ENCODE measurements at places on chromosomes 6 and 20.

DNA sequence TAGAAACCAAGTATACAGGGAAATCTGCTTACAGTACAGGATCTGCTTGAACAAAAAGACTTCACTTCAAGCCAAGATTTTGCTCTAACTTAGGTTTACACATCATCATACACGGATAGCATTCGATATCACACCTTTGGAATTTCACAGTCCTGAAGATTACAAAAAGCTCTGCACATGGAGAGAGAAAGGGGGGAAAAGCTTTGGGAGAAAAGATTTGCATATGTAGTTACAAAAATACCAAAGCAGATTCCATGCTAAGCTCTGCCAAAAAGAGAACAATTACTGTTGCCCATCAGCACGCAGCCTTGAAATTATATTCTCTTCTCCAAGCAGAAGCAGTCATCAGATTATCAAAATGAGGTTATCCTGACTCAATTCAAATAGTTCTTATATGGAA, 62.0 kb downstream of the HIVEP2 start:
- no peak for DNase-seq

DNA sequence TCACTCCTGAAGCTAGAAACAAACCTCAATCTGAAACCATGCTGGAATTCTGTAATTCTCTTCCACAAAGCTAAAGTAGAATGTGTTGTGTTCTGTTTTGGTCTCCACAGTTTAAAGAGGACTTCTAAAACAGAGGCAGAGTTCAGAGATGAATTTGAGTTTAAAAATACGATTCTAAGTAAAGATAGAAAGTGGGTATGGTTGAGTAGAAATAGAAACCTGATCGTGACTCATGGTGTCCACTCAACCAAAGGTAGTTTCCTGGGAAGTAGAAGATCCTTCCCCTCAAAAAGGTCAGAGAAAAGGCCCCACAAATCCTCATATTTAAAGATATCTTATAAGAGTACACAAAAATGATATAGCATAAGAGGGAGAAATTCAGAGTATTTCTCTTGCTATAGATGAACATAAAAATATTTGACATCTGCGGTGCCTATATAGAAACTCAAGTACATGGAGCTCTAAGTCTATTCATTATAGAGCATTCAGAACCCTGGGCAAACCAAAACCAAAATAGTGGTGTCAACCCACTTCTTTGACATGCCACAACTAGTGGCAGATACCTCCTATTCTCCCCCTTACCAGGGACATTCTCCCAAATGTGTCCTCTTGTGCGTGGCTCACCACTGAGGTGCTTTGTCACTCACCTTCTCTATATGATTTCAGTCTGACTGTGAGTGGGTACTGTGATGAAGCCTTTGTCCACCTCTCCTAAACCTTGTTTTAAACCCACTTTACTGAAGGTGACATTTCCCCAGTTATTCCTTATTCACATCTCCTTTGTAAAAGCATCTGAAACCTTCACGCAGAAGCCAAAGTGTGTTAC, 84.5 kb downstream of the PLCB1 start:
- DNase-seq = no peak

GRCh38 chr6:13538084-13538483, 36.3 kb upstream of the SIRT5 start:
- DNase-seq = no peak

DNA sequence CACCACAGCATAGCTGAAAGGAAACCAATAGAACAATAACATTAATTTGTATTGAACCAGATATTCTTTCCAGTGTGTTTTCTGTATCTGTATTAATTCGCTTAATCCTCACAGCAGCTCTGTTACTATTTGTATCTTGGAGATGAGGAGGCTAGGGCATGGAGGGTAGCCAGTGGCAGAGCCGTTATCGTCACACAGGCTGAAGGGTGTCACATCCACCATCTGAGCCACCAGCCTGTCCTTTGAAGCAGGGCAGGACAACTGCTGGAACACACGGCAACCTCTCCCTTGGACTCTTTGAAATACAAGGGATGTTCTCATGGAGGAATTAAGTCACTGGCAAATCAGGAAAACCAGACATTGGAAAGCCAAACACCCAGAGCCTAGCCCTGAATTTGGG, 628.0 kb upstream of the CDH4 start:
- no peak for DNase-seq

DNA sequence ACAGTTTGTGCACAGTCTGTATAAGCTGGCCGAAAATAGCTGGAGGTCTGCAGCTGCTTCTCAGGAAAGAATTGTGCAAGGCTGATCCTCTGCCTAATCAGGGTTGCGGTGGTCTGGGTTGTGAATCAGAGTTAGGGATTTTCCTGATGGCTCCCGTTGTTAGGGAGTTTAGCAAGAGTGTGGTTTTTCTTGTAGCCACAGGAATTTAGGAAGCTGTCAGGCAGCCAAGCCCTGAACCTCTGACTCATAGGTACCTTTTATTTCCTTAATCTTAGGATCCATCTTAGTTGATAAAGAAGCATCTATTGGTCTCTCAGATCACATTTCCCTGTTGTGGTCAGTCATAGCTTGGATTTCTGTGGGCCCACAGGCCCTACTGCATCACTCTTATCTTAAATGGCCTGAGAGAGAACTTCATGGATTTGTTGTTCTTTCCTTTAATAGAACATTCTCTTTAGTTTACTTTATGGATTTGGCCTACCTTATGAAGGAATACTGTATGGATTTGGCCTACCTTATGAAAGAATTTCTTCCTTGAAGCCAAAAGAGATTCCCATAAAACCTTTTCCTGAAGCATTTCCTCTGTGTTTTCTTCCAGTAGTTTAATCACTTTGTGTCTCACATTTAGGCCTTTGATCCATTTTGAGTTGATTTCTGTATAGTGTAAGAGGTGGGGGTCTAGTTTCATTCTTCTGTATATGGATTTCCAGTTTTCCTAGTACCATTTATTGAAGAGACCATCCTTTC, 10.3 kb downstream of the KIF25 start:
- DNase-seq = no peak

DNA sequence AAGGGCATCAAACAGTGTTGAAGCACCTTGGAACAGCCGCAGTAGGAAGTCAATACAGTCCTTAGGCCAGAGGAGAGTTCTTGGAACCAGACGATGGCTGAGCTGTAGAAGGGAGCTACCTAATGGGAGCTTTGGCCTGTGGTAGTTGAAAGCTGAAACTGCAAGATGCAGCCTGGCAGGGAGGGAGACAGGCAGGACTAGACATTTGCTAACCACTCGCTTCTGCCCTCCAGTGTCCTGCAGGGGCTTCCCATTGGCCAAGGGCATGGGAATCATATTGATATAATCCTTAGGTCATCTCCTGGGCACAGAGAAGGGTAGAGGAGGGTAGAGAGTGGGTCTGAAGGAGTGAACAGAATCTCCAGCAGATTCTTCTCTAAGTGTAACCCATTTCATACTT, 60.4 kb downstream of the TPD52L1 start:
- no peak for DNase-seq

- no peak for DNase-seq
These were observed 102.8 kb downstream of the IRF4 start for GRCh38 chr6:494394-494793.

- DNase-seq = no peak
These were observed 112.8 kb downstream of the ARHGAP18 start for GRCh38 chr6:129597023-129597713.

DNA sequence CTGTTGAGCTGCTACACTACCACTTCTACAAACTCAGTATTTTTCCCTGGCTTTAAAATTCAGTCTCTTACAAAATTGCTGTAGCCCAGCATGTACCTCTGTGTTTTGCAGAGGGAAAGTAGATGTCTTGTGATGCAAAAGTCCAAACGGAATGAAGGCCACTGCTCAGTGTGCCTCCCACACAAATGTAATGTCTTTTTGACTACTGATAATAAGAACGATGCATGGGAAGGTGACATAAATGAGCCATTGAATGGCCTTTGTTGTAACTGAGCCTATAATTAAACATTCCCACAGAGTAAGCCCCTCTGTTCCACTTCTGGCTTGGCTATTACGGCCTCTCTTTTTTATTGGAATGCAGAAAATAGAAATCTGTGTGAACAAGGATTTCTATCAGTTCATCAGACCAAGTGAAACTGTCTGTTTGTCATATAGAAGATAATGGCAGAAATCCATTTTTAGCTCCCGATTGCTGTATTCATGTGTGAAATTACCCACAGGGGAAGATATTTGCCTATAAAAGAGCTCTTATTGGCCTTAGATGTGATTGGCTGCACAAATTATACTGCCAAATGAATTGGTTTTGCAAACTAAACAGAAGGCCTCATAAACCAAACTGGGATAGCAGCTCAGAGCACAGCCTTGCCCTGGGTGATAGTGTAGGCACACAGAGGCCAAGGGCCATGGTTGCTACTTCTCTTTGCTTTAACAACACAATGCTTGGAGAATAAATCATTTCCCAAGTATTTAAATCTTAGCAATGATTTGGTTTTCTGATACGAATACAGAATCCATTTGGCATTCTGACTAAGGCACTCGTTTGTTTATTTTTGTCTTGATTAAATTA, 241.5 kb upstream of the PLN start:
- DNase-seq = no peak

- DNase-seq = no peak
These were observed 43.9 kb upstream of the NOL4L start for GRCh38 chr20:32628960-32629530.

- no peak for DNase-seq
These were observed 7.8 kb downstream of the USP49 start for GRCh38 chr6:41887331-41887751.
